ENCODE measurements at places on chromosomes 1 and 21.

DNA sequence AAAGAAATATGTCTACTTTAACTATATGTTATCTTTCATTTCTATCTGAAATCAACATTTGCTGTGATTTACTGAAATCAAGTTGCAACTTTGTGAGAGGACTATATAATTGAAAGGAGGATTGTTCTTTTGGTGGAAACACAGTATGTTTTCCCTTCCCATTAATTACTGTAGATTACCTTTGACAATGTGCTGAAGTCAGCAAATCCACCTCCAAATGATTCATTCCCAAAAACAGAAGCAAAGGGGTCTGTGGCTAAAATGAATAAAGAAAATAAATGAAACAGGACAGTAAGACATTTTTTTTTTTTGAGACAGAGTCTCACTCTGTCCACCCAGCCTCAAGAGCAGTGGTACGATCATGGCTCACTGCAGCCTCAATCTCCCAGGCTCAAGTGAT, 35.4 kb upstream of the TTC39A start:
- DNase-seq, result no peak

GRCh38 chr1:63592536-63593302, 492 bp upstream of the PGM1 start:
- no peak for DNase-seq

- DNase-seq, result no peak
These were observed 1.7 kb downstream of the NECAP2 start for GRCh38 chr1:16442265-16442664.

GRCh38 chr1:247113094-247113497, 8.9 kb upstream of the ZNF669 start:
- no peak for DNase-seq
